ENCODE measurements at places on chromosomes 1 and 21.

GRCh38 chr1:69076631-69077030 lies 491.1 kb upstream of the LRRC7 start:
- no peak for DNase-seq

DNA sequence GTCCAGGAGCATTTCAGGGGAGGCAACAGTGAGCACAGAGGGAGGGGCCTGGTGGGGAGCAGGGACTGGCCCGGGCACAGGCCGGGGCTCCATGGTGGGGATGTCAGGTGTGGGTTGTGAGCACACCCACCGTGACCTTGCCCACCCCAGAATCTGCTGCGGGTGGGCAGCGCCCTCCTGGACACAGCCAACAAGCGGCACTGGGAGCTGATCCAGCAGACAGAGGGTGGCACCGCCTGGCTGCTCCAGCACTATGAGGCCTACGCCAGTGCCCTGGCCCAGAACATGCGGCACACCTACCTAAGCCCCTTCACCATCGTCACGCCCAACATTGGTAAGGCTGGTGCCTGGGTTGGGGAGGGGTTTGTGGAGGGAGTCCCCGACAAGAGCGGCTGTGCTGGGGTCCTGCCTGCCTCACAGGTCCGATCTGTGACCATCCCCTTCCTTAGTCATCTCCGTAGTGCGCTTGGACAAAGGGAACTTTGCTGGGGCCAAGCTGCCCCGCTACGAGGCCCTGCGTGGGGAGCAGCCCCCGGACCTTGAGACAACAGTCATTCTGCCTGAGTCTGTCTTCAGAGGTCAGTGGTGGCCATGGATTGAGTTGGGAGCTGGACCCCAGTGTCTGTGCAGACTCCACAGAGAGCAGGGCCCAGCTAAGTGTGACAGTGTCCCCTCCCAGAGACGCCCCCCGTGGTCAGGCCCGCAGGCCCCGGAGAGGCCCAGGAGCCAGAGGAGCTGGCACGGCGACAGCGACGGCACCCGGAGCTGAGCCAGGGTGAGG lies 14.3 kb downstream of the PSRC1 start:
- DNase-seq: no peak

DNA sequence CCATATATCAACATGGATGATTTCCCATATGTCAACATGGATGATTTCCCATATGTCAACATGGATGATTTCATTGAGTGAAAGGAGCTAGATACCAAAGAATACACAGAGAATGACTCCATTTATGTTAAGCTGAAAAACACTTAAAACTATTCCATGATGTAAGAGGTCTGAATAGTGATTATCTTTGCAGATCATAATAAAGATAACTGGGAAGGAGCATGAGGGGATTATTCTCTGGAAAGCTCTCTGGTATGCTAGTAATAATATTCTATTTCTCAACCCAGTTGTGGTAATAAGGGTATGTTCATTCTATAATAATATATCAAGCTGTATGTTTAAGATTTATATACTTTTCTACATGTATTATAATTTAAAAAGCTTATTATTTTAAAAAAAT lies 14.1 kb downstream of the SYNJ1 start:
- DNase-seq: no peak

GRCh38 chr1:125066385-125066784 lies 3881.6 kb downstream of the SRGAP2C start:
- no peak for DNase-seq

DNA sequence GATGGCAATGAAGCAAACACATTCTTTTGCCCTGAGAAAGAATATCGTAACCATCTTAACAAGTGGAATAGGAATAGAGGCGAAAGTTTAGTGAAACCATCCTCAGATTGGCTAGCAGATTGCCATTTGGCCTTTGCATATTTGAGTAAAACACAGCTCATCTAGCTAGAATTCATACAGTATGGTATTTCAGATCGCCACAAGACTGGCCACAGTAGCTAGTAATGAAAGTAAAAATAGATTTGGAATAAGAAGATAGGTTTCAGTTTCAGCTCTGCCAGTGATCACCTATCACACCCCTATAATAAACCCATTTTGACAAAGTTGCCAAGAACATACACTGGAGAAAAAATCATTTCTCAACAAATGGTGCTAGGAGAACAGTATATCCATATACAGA lies 294.9 kb downstream of the LRRIQ3 start:
- no peak for DNase-seq

GRCh38 chr1:35220976-35221375 lies 28.0 kb upstream of the SFPQ start:
- no peak for DNase-seq

- peak; percentile 67 for DNase-seq
Measured at GRCh38 chr1:221439747-221440501, 302.0 kb downstream of the DUSP10 start.

DNA sequence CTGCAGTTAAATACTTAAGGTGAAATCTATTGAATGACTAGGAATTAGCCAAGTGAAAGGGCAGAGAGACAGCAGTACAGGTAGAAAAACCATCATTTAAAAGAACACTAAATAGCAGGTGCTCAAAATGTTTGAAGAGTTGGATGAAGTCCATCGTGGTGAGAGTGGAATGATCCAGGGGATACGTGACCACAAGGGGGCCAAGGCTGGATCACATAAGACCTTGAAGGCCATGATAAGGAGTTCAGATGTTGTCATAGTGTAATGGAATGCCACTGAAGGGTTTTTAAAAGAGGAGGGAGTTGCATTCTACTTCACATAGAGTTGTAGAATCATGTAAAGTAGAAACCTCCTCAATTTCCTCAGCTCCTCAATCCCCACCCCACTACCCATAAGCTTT lies 34.8 kb upstream of the HOOK1 start:
- no peak for DNase-seq

GRCh38 chr1:206411321-206411720 lies 59.0 kb upstream of the IKBKE start:
- no peak for DNase-seq

DNA sequence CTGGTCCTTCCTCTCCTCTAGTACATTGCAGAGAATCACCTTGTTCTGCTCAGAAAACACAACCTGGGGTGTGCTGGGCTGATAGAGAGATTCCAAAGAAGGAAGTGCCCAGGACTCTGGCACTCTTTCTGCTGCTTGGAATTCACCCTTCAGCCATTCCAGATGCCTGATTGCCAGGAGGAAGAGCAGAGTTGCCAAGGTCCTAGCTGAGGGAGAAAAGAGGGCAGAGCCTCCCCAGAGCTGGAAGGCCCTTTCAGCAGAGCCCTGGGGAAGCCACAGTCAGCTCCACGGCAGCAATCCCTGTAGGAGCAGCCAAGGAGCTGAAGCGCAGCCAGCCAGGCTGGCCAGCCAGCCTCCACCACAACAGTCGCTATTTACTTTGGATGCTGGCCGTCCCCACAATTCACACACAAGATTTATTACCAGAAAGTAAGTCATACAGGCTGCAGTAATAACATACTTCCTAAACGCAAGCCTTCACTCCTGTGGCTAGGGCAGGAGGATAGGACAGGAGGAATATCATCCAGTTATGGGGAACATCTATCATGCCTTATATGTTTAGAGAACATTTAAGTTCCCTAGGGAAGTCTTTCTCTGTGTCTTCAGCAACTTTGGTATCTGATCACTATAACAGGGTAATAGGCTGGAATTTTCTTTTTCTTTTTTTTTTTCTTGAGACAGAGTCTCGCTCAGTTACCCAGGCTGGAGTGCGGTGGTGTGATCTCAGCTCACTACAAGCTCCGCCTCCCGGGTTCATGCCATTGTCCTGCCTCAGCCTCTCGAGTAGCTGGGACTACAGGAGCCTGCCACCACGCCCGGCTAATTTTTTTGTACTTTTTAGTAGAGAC lies 36.6 kb upstream of the SLC44A3 start:
- DNase-seq: no peak

GRCh38 chr1:234348964-234349363 lies 24.3 kb upstream of the COA6 start:
- no peak for DNase-seq

- DNase-seq: no peak
Measured at GRCh38 chr1:116159177-116159576, 48.0 kb downstream of the MAB21L3 start.

DNA sequence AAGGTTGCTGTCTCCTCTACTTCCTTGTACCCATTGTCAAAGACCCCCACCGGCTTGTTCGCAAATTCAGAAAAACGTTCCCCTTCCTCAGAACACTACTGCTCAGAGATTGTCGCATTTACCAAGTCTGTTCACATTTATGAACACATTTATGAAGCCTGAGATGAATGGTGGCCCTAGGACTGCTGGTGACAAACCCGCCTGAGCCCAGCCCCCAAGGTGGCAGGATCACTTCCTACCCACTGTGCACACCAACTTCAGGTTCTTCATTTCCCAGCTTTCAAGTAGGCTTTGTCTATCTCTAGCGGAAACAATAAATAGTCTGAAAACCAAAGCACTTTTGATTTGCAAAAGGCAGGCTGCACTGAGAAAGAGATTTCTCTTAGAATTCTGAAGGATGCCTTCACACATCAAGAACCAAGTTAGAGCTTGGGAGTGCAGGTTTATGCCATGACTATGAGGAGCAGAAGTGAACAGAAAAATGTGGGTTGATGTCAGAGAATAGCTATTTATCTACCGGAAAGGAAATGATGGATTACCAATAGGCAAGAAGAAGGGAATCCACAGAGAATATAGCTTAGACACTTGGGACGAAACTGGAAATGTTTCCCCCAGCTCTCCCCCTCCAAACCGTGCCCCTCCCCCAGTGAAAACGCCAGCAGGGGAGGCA lies 200.5 kb downstream of the TOMM20 start:
- DNase-seq: no peak

DNA sequence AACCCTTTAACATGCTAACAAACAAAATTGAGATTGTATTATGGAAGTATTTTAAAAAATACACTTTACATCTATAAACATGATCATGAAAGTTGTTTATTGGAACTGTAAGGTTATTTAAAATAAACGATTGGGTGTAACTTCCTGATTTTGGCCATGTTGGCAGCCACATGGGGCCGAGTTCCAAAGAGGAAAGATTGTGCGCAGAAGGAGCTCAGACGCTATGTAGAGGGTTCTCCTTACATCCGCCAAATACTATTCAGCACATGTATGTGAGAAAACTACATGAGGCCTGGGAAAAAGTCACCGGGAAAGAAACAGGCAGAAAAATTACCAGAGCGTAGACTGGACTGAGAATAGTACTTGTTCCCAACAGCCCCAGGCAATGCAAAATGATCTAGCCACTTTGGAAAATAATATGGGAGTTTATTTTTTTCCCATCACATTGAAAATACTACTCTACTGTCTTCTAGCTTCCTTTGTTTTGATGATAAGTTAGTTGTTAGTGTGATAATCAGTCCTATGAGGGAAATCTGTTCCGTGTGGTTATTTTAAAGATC lies 35.7 kb upstream of the B3GALT2 start:
- no peak for DNase-seq

- no peak for DNase-seq
Measured at GRCh38 chr1:103492003-103492625, 33.4 kb upstream of the RNPC3 start.

- DNase-seq: no peak
Measured at GRCh38 chr21:37945036-37945435, 28.8 kb upstream of the KCNJ6 start.

DNA sequence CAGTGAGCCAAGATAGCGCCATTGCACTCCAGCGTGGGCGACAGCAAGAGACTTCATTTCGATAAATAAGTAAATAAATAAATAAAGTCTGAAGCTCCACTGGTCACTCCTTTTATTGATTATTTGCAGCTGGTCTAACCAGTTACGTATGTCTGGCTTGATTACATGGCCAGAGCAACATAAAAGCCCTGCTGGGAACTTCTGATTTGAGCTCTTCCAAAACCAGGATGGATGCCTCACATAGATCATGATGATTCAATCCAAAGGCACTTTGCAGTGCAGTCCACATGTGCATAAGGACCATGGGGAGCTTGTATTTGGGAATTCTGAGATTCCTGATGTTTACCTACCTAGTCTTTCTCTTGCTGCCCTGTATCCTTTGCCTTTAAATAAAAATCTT lies 24.0 kb downstream of the NSUN4 start:
- no peak for DNase-seq

DNA sequence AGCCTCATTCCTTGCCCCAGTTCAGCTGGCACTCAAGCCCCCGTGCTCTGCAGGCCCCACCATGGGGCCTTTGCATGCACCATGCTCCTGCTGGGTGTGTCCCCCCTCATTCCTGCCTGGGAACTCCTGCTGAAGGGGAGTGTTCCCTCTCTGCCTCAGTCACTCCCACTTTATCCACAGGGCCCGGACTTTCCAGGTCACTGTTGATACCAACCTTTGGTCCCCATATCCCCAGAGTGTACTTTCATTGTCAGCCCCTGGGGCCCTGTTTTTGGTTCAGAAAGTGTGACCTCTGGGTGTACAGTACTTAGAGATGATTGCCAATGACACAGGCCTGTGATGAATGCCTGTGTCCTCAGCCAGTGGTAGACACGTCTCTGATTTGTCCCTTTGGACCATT lies 2.9 kb downstream of the TTC22 start:
- no peak for DNase-seq

- no peak for DNase-seq
Measured at GRCh38 chr21:35478161-35479064, 429.3 kb upstream of the RUNX1 start.

DNA sequence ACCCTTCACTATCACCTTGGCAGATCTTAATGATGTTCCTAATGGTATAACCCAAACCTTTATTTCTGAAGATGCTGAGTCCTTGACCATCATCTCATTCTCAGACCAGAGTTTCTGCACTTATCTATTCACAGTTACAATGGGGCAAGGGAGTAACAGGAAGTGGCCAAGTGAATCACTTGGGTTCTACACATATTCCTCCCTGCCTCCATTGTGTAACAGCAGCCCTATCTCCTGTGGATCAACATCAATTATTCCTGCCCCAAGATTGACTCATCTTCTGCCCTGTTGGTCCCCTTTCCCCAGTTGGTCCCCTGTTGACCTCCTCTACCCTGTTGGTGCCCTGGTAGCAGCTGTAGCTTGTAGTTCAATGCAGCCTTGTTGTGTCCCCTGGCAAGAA lies 10.3 kb upstream of the S100A7 start:
- no peak for DNase-seq

DNA sequence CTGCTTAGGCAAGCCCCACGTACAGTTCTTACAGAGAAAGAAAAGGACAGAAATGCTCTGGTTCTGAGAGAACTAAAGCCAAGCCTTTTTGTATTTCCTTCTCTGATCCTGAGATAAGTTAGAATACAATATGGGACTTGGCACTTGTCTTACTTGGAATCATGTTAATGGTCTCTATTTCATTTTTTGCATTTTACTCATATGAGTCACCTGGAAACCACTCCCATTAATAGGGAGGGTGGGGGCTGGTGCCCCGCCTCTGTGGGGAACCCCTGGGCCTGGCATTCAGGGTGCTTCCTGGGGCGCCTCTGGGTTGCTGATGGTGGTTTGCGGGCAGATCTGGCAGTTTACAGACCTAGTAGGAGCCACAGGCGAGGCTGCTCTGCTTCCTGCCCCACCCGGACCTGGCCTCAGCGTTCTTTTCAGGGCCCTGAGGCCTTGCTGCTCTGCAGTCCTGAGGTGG lies 26.7 kb downstream of the TSPAN2 start:
- DNase-seq: peak; percentile 88

DNA sequence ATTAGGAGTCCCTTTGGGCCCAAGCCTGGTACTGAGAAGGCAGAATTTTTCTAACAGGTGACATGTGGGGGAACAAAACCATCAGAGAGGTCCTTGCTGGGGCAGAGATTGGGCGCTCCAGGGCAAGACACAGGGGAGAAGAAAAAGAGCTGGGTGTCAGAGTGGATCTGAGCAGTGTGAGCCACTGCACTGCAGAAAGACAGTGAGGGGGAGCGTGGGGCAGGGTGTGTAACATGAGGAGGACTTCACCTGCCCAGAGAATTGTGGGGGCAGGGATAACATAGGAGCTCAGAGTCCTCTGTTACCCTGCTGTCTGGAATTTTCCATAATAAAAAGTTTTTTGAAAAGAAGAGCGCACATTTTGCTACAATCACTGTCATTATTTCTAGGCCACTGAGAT lies 25.5 kb upstream of the CSF3R start:
- no peak for DNase-seq

GRCh38 chr1:91853397-91853796 lies 32.6 kb downstream of the TGFBR3 start:
- no peak for DNase-seq
